ENCODE measurements at places on chromosomes 7 and 10. TPM values are rescaled to one million over a fixed set of nuclear protein-coding genes. Genes with fewer than 3 reads are reported as not detected.

DNA sequence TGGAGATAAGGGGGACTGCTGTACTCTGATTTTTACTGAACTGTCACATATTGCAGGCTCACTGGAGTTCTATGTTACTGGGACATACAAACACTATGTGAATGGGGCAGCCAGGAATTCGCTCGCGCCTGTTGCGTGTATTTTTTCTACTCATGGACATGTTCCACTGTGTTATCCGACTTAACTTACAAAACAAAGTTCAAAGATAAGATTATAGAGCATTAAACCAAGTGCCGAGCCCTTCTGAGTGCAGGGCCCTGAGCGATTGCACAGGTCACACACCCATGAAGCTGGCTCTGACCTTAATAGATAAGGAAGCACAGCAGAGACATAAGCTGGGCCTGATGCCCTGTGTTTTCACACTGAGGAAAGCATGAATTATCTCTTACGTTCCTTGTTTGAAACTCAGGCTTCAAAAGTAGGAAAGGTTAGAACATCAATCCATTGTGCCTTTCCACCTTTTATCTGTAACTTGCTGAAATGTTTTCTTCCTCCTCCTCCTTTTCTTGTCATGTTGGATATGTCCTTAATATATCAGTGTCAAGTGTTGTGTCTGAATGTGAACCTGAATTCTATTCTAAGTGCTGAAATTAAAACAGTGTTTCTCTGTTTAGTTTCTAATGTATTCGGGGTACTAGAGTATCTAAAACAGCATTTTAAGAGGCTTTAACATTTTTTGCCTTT, 273.8 kb downstream of the AUTS2 start:
- no peak for DNase-seq

DNA sequence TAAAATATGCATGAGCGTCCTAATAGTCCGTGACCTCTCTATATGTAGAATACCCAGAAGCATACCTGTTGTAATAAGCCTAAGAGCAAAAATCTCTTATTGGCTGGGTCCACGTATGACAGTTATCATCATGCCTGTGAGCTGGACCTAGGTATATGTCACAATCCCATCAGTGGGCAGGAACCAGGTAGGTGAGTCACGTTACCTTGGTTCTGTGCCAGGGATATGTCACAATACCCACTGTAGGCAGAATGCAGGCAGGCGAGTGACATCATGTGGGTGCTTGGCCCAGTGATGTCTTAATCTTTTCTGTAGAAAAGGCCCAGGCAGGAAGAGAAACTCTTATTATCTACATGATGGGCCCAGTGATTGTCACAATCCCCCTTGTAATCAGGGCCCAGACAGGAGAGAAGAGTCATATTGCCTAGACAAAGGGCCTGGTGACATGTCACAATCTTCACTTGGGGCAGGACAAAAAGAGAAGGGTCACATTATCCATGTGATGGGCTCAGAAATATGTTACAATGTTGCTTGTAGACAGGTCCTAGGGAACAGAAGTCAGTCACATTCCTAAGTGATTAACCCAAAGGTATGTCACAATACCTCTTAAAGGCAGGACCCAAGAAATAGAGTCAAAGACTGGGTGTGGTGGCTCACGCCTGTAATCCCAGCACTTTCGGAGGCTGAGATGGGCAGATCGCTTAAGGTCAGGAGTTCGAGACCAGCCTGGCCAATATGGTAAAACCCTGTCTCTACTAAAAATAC, 12.9 kb upstream of the ZNF736 start:
- no peak for DNase-seq

GRCh38 chr10:33306126-33306525, 28.3 kb downstream of the NRP1 start:
- peak; percentile 52 for DNase-seq

DNA sequence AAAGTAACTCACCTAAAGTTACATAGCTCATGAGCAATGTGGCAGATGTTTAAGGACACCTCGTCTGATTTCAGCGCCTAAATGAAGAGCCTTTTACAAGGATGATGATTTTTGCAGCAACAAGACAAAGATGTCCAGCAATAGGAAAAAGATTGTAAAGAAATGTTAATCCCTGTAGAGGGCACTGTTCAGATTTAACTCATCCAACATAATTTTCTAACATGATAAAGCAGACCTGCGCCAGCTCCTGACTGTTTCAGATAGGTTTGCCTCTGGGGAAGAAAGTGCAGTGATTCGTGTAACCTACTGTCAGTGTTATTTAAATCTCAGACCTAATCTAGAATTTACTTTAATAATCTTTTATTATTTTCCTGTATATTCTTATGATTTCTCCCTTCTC, 595.2 kb downstream of the AUTS2 start:
- peak; percentile 10 for DNase-seq

- peak; percentile 30 for DNase-seq
Measured at GRCh38 chr10:7788639-7789286, 786 bp downstream of the ATP5F1C start.

- peak; percentile 19 for DNase-seq
Measured at GRCh38 chr10:87593702-87594101, 66.0 kb upstream of the PAPSS2 start.

DNA sequence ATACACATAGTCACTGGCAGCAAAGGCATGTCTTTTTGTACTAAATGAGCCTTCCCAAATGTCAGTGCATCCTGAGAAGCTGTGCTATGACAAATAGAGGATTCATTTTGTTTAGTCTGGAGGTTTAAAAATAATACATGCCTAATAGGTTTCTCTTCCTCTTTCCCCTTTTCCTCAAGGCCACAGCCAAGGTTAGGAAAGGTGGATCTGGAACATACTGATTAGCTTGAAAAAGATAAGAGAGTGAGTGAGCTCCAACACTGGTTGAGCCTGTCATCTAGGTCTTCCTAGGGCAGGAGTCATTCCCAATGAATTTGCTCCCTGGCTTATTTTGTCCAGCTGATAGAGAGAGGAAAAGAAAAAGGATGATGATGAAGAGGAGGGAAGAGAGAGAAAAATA, 14.4 kb upstream of the SP4 start:
- no peak for DNase-seq

DNA sequence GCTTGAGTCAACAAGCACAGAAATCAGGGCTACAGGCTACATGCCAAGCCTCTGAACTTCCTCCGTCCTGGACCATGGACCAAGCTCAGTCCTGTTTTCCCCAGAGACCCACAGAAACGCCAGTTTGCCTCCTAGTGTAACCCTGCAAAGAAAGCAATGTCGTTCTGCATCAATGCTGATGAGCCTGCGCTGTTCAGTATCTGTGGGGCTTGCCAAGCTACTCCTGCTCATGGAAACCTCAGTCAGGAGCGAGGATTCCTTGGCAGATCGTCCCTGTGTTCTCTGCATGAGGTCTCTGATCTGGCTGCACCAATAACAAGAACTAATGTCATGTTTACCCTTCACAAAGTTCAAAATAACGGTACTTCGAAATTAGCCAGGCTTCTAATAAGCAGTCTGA, 495.5 kb upstream of the C7orf33 start:
- DNase-seq: no peak

GRCh38 chr10:89475591-89475998, 59.8 kb downstream of the SLC16A12 start:
- no peak for DNase-seq

- no peak for DNase-seq
Measured at GRCh38 chr7:79376299-79377025, 77.0 kb downstream of the MAGI2 start.

The EBLN1 gene
- not detected for total RNA-seq

GRCh38 chr7:146414937-146415336, 298.3 kb downstream of the CNTNAP2 start:
- no peak for DNase-seq

GRCh38 chr7:53306846-53307245, 271.4 kb downstream of the POM121L12 start:
- DNase-seq: no peak

DNA sequence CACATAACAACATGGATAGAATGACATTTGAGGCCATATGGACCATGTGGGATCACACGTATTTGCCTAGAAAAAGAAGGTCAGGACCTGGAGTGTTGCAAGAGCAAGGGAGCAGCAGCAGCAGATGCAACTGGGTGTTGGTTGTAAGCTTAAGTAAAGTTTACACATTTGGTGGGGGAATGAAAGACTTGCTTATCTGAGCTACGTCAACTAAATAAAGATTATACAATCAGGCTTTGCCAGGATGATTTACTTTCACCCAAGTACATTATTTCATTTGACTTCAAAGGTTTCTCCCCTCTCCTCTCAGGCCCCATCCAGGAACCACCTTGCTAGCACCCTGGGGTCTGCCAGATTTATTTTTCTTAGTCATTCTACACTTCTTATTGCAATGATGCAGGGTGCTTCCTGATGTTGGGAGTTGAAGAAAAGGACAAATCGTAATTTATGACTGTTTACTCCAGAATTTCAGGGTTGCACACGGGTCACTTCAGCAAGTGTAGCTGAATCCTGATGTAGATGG, 591.9 kb upstream of the IGFBP3 start:
- no peak for DNase-seq

DNA sequence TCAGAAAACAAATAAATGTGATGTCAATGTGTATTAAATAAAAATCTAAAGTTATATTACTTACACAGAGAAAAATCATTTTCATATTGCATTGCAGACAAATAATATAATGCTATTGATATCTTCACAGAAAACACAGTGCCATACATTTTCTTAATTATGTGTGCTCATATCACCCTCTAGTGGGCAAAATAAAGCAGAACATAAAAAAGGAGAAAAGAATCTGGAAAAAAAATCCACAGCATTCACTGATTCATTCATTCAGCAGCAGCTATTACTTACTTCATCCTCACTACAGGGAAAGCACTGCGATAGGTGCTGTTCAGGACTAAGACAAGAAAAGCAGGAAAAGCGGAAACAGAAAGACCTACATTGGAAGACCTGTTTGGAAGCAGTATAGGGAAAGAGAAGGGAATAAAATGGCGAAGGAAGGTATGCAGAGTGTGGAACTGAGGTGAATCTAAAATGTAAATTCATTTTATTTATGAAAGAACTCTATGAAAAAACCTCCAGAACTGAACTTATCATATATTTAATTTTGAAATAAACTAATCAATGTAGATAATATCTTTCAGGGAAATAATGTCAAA, 73.2 kb downstream of the POT1 start:
- DNase-seq: peak; percentile 54

The CPEB3 gene
- 8.6 TPM for total RNA-seq

DNA sequence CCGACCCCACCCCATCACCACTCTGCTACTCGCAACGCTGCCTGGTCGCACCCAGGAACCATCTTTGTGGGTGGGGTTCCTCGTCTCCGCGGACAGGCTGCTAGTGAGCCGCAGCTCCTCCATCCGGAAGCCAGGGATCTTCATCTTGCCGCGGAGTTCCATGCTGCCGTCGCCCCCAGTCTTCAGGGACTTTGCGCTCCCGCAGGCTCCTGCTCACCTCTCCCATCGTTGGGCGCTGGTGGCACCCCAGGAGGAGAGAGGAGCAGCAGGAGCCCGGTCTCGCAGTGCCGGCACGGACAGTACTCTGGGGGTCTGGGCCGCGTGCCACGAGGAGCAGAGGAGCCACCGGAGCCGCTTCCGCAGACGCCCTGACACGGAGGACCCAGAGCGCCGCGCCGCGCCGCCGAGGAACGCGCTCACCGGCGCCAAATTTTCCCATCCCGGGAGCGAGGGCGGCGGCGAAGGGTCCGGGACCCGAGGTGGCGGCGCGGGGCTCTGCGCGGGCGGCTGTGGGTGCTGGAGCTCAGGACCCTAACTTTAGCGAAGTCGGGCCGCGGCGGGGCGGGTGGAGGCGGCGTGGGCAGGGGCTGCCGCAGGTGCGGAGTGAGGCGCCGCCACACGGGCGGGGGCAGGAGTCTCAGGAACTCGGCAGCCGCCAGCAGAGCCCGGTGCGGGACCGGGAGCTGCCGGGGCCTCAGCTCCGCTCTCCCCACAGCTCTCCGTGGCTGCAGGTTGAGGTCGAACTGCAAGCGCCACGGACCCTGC, 750.1 kb upstream of the SORCS1 start:
- no peak for DNase-seq

The TRIM73 gene
- 0.94 TPM for total RNA-seq

DNA sequence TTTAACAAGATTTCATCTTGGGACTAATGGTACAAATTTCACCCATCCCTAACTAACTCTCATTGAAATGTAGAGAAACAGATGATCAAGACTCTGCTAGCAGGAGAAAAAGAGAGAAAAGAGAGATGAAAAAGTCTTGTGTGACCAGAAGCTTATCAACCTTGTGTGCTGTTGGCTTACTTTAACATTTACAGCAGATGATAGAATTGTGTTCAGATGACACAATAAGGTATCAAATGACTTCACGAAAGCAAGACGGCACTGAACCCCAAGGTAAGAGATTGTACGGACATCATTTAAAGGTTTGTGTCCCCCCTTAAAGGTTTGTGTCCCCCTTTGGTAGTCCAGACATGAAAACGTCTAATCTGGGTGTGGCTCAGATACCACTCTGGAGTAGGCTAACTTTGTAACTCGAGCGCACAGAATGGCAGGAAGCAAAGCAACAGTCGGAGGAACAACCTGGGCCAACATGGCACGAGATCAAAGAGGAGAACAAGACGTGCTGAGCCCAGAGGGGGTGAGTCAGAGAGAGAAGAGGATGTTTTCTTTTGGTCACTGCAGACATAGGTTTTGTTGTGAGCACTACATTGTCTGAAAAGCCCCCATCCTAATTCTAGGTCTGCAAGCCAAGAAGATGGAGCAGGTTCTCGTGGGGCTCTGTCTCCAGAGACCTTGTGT, 10.4 kb upstream of the LMBR1 start:
- peak; percentile 51 for DNase-seq
